A549 treated with ZK216348 at 1 μM for 4 hours (cell line): ENCODE measurements at places on chromosomes 7 and 10. TPM values are rescaled to one million over a fixed set of nuclear protein-coding genes. Genes with fewer than 3 reads are reported as not detected.

The HYAL4 gene
- total RNA-seq = 0.08 to 0.09 TPM in 2 of 5 replicates, not detected in the others

The CACNB2 gene
- total RNA-seq = not detected in 5 replicates

The FAM237B gene
- not detected in 5 replicates for total RNA-seq

The ACSM6 gene
- total RNA-seq = not detected in 5 replicates

The NUTM2D gene
- total RNA-seq = 0.73 to 1.7 TPM (median 1.3 TPM) in 5 replicates

The CAV1 gene
- 448 to 635 TPM (median 529 TPM) in 5 replicates for total RNA-seq
